NCI-H1105 (cell line): ENCODE measurements at places on chromosomes 4 and X.

DNA sequence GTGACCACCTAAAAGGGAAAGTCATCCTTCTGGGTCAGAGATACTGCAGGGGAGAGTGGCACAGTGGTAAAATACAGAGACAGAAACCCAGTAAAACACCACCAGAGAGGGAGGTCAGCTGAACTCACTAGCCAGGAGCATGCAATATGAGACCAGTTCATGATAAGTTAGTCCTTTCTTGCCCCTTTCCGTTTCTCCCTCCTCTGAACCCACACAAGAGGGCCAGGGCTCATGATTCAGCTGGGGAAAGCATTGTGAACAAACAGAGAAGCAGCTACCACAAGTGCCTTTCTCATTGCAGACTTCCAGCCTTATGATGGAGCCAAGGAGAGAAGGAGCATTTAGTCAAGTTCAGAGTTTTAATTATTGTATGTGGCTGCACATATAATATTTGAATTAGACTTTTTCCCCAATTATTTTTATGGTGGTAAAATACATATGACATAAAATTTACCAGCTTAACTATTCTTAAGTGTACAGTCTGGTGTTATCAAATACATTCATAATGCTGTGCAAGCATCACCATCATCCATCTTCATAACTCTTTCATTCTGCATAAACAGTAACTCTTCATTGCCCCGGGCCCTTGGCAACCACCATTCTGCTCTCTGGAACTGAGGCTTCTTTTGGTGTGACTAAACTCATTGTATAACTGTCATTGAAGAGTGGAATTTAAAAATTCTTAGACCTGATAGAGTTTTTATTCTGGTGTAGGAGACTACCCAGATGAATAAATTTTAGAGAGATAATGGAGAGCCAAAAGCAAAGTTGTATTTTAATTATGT, 114.6 kb downstream of the DDIT4L start:
- no peak for DNase-seq

DNA sequence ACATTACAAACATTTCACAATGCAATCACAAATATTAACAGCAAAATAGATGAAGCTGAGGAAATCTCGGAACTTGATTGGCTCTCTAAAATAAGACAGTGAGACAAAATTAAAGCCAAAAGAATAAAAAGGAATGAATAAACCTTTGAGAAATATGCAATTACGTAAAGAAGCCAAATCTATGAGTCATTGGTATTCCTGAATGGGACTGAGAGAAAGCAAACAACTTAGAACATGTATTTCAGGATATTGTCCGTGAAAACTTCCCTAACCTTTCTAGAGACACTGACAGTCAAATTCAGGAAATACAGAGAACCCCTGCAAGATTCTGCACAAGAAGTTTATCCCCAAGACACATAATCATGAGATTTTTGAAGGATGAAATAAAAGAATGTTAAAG, 48.4 kb upstream of the SPANXN2 start:
- no peak for DNase-seq

GRCh38 chr4:42923431-42923830, 30.9 kb downstream of the GRXCR1 start:
- no peak for DNase-seq

DNA sequence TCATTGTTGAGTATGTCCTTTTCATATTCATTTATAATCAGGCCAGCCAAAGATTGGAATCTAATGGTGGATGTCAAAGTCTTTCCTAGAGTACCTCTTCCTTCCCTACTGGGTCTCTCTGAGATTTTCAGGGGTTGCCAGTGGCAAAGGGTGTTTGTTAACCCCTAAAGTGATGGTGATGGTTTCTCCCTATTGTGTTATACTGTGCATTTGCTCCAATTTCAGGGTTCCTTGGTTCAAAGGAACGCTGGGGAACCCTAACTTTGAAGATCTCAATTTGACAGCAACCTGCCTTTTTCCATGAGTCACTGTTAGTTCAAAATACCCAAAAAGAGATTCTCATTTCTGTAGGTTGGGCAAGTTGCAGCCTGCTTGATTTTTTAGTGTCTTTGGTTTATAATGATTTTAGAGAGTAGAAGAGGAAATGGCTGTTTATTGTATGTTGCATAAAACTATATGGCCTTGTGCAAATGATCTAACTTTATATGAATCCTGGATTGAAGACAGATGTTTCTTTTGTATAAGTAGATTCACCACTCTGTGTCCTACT, 23.0 kb downstream of the GAB1 start:
- DNase-seq, result no peak

DNA sequence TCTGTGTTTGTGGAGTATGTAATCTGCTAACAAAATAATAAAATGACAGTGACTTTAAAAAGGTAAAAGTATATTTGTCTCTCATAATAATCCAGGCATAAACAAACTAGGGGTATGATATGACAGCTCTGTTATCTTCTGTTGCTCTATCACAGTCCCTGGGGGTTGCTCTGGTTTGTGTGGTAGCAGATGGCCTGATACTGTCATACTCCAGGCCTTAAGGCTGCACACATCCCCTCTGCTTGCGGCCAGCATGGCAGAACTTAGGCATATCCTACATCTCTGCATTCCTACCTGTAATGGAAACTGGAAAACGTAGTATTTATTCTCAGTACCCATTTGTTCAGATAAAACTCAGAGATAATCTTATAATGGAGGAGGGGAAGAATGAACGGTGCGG, 117.9 kb upstream of the HAND2 start:
- no peak for DNase-seq

DNA sequence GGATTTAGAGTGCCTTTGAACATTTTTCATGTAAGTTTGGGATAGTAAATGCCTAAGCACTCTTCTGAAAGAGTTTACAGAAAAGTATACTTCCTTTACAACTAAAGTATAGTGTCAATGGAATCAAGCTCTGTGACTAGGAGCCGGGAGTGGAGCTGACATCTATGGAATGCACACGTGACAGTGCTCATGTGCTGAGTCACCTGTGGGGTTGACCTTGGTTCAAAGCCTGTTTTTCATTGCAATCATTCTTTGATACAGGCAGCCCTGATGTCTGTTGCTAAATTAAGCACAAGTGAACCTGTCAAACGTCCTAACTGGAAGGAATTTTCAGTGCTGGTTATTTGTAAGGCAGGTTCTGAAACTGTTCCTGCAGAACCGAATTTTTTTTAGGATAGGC, 82.5 kb downstream of the GPAT3 start:
- DNase-seq, result no peak

DNA sequence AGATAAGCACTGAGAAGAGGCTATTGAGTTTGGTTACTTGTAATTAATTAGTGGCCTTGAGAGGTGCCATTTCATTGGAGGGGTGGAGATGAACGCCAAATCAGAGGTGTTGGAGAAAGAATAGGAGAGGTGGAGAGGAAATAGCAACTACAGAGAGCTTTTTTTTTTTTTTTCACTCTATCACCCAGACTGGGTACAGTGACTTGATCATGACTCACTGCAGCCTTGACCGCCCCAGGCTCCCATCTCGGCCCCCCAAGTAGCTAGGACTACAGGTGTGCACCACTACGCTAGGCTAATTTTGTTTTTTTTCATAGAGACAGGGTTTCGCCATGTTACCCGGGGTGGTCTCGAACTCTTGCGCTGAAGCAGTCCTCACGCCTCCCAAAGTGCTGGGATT, 5.2 kb downstream of the NHS start:
- DNase-seq, result no peak

DNA sequence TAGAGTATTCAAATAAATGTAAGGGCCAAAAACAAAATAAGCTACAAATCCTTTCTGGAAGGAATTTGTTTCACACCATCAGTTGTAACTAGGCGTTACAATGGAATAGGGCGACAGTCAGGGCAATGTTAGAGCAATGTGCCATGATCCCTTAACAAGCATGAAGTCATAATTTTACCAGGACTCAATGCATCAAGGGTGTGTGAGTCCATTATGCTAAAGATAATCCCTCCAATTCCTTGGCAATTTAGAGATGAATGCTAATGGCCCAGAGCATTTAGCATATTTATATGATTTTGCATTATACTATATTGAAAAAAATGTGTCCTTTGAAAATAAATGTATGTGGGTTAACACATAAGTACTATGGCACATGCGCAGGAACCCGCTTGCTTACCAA, 73.1 kb downstream of the GRIA2 start:
- no peak for DNase-seq

GRCh38 chrX:119871245-119871598, 311 bp downstream of the RNF113A start:
- DNase-seq, result no peak

- DNase-seq, result no peak
Measured at GRCh38 chr4:14559646-14560045, 442.6 kb upstream of the CPEB2 start.

DNA sequence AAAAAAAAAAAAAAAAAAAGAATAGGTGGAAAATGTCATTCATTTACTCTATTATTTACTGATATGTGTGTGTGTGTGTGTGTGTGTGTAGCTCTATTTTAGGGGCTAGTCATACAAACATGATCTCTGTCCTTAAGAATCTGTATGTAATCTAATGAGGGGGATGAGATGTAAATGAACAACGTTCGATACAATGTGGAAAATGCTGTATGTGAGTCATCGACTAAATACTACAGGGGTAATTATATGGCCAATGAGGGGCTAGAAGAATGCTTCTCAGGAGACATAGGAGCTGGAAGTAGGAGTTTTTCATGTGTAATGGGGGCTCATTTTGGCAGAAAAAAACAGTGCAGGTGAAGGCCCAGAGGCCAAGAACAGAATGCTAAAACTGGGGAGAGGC, 41.9 kb downstream of the LEF1 start:
- no peak for DNase-seq

DNA sequence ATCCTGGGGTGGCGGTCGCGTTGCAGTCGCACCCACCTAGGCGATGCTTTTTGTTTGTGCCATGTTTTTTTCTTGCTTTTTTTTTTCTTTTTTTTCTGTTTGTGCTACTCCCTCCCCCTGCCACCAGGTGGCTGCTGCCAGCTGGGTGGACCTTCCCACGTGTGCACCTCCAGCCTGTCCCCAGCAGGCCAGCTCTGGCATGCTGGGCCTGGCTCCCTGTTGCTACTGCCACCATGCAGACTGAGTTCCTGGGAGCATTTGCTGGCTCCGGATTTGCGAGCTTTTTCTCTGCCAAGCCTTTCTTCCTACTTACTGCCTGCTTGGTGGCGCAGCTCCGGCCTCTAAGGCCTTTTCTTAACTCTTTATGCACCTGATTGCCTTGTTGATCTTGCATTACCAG, 161.2 kb upstream of the WDFY3 start:
- no peak for DNase-seq

DNA sequence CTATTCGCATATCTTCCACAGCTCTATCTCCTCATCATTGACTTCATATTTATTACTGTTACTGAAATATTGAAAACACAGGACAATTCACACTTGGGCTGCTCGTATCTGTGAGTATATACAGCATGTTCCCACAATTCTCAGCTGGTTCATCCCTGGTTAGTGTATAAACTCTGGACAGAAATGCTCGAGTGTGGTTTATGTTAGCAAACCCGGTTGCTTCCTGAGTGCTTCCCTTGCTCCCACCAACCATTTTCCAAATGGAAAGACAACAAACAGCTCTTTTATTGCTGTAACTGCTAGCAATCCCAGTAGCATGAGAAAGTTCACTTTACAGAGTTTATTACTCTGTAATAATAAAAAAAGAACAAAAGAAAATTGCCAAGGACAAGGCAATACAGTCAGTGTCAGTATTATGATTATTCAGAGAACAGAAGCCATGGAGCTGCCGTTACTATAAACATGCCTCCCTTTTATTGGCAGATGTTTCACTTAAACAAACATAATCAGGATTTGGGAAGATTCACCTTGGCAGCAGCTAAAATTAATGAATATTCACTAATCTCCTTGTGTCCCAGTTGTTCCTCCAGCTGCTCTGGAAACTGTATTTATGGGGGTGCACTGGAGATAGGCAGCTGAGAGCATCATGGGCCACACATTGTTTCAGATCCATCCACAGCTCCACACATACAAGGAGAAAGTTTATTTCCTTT, 134.1 kb upstream of the GUCY1A1 start:
- DNase-seq, result no peak

DNA sequence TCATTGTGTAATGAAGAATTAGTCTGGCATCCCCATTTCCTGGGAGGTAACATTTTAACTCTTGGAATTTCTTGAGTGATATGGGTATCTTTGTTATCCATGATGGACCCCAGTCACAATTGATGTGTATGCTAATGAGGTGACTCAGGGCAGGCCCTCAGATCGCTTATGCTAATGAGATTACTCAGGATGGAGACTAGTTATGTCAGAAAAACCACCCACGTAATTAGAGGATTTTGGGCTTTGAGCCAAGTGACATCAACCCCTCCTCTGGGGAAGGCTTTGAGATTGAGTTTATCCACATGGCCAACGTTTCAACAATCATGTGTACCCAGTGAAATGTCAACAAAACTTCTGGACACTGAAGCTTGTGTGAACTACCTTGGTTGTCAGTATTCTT, 772.7 kb downstream of the STPG2 start:
- no peak for DNase-seq

GRCh38 chrX:13670197-13670596, 17.3 kb downstream of the TCEANC start:
- DNase-seq, result no peak

DNA sequence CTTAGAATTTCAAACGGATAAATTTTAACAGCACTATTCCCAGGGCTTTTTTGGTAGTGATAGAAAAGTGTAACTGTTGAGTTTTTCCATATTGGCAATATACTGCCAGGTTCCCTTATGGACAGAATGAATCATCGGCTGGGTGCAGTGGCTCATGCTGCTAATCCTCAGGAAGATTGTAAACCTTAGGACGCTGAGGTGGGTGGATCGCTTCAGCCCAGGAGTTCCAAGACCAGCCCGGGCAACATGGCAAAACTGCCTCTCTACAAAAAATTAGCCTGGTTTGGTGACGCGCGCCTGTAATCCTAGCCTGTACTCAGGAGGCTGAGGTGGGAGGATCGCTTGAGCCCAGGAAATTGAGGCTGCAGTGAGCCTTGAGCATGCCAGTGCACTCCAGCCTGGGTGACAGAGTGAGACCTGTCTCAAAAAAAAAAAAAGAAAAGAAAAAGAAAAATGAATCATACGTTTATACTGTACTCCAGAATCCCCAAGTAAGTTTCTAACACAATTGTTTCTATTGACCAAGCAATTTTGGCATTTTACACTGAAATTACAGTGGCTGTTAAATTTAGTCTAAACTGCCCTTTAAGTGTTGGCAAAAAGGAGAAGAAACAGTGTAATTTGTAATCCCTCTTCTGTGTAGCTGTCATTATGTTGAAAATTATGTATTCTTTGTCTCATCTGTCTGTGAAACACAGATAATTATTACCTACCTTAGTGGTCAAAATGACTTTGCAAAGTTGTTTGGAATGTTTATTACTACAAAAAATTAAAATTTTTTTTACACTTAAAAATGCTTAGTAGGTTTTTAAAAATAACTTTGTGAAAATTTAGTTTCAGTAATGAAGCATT, 1.8 kb downstream of the SLC30A9 start:
- no peak for DNase-seq

DNA sequence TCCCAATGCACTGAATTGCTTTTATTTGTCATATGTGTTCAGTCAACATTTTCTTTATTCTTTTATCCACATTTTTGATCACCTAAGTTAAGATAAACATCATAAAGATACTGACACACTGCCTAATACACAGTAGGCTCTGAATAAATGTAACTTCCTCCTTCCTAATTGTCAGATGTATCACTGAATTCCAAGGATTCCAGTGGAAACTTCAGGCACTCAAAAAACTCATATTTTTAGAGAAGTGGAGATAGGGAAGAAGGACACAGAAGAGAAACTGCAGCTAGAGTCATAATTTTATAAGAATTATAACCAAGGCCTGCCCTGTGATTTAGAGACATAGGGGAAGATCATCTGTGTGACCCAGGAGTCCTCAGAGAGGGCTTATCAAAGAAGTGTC, 753.3 kb downstream of the ADGRL3 start:
- DNase-seq, result no peak
